ENCODE measurements at places on chromosomes 3 and 15. TPM values are rescaled to one million over a fixed set of nuclear protein-coding genes. Genes with fewer than 3 reads are reported as not detected.

Gene SGO1
- total RNA-seq, result 7.6 TPM

Gene DUOX1
- not detected for total RNA-seq

Gene GHSR
- not detected for total RNA-seq

Gene FAH
- total RNA-seq, result 141 TPM

Gene CHL1
- total RNA-seq, result not detected

Gene ZNF619
- 4.8 TPM for total RNA-seq

All from myometrial cell (primary cell).